ENCODE measurements at places on chromosomes 5 and 9.
A peak's percentile ranks its signal among the peaks of the same experiment; 100 is the strongest.

- DNase-seq: peak; percentile 56
Measured at GRCh38 chr9:109012009-109012875, 1.1 kb downstream of the CTNNAL1 start.

- no peak for DNase-seq
Measured at GRCh38 chr9:107345327-107345726, 62.2 kb downstream of the RAD23B start.

GRCh38 chr5:159027504-159027903 is 72.2 kb downstream of the EBF1 start:
- DNase-seq: no peak

DNA sequence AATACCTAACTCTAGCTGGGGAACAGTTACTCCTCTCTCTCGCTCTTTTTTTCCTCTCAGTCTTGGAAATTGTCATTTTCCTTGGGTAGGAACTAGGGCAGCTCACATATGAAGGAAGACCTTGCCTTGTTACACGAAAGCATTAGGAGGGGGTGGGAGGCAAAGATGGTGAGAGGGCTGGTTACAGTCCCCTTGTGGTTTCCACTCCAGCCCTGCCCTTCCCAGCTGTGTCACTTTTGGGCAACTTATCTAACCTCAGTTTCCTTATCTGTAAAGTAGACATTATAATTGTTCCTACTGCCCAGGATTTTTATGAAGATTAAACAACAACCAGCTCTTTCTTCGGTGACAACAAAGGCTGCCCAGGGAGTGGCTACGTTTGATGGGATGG is 196.2 kb upstream of the CLINT1 start:
- DNase-seq: no peak

GRCh38 chr9:122978601-122979000 is 37.8 kb downstream of the RABGAP1 start:
- DNase-seq: no peak

DNA sequence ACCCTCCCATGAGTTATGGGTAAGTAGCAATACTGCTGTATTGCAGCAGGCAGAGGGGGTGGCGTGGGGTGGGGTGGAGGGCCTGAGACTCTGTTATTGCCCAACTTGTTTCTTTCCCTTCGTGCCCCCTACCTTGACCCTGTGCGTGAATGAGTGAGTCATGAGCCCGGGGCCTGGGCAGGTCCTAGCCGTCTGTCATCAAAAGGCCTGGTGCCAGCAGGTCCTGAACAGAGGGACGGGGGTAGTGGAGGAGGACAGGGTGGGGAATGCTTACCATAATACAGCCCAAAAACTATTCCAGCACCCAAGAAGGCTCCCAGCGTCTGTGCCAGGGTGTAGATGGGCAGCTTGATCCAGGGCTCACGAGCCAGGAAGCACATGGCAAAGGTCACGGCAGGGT is 4.3 kb downstream of the AQP3 start:
- DNase-seq: no peak

DNA sequence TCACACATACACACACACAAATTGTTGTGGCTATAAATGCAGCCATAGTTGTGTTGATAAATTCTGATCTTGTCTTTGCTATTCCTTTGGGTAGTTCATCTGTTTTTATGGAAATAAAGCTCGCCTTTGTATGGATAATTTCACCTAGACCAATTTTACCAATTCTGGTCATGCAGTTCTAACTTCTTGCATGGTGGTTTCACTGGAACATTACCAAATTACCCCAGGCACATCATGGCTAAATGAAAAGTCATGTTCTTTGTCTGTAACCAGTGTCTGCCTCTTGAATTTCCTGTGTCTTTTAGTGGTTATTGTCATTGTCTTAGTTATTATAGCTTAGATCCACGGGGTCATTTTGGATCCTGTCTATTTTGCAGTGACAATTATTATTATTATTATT is 50.3 kb upstream of the TMC1 start:
- no peak for DNase-seq

DNA sequence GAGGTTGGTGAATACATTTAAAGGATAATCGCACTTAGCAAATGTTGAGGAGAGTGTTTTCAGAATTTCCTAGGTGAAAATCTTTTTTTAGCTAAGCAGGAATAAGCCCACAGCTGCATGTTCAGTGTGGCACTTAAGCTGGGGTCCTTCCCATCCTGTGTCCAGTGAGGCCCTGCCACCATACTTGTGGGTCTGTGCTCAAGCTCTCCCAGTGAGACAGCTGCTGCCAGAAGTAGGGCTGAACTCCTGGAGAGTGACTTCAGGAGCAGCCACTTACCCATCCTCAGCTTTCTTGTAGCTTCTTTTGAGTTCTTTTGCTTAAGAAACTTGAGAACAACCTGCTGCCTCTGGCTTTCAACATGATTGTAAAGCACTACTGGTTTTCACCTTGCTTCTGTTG is 110.0 kb upstream of the DHFR start:
- no peak for DNase-seq

DNA sequence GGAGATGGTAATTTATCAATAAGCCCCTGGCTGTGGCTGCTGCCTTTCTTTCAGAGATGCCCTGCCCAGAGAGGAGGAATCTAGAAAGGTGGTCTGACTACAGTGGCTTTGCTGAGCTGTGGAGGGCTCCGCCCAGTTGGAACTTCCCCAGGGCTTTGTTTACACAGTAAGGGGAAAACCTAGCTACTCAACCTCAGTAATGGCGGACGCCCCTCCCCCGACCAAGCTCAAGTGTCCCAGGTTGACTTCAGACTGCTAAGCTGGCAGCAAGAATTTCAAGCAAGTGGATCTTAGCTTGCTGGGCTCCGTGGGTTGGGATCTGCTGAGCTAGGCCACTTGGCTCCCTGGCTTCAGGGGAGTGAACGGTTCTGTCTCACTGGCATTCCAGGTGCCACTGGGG is 865.4 kb upstream of the ACO1 start:
- DNase-seq: no peak

- DNase-seq: no peak
Measured at GRCh38 chr9:111601237-111602018, 2.0 kb upstream of the PTGR1 start.

DNA sequence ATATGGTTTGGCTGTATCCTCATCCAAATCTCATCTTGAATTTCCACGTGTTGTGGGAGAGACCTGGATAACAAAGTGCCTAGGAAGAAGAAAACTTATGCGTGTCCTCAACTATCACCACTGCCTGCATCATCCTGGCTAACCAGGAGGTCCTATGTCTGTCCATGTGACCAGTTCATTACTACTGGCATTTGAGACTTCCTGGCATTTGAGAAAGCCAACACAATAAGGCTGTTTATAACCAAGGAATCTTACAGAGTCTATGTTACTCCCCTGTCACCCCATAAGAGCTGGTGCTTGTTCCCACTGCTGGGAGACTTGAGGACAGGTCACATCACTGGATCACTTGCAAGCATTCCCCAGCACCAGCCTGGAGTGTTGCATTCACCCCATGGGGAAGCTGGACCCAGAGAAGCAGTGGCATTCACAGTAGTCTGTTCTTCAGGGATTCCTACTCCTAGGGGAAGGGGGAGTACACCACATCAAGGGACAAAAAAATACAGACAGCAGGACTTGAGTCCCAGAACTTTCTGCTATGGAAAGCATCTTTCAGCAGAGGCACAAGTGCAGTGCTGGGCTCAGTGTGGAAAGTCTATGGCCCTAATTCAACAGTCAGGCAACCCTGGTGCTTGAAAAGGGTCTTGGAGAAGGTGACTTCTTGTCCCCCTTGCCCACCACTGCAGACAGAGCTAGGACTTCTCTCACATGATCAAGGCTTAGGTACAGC is 717.1 kb downstream of the SEMA5A start:
- no peak for DNase-seq

- DNase-seq: no peak
Measured at GRCh38 chr9:88291856-88292255, 96.4 kb upstream of the SPIN1 start.

DNA sequence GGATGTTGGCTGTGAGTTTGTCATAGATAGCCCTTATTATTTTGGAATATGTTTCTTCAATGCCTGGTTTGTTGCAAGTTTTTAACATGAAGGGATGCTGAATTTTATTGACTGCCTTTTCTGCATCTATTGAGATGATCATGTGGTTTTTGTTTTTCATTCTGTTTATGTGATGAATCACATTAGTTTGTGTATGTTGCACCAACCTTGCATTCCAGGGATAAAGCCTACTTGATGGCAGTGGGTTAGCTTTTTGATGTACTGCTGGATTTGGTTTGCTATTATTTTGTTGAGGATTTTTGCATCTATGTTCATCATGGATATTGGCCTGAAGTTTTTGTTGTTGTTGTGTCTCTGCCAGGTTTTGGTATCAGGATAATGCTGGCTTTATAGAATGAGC is 225.6 kb downstream of the PCSK1 start:
- no peak for DNase-seq

- DNase-seq: no peak
Measured at GRCh38 chr9:138043061-138043410, 165.5 kb downstream of the CACNA1B start.

DNA sequence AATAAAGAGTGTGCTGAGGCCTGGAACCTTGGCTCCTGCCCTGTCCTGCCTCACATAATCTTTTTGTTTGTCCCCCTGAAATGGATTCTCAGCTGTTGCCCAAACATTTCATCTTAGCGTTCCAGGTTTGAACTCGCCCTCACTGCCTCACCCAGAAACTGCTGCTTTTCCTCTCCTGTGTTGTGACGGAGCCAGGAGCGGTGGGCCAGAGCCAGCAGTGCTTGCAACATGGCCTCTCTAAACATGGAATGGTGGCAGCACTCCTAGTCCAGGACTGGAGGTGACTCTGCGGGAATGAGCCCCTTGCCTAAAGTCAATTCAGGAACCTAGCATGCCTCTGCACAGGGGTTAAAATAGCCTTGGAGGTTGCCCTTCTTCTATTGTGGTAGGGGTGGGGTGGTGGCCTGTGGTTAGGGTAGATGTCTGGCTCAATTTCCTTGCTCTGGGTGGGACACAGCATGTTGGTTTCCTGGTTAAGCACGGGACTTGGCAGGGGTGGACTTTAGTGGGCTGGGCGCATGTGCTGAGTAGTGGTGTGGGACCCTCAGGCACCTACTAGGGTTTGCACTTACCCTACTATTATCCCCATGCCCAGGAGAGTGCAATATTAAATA is 101.6 kb downstream of the SLC25A46 start:
- DNase-seq: no peak

DNA sequence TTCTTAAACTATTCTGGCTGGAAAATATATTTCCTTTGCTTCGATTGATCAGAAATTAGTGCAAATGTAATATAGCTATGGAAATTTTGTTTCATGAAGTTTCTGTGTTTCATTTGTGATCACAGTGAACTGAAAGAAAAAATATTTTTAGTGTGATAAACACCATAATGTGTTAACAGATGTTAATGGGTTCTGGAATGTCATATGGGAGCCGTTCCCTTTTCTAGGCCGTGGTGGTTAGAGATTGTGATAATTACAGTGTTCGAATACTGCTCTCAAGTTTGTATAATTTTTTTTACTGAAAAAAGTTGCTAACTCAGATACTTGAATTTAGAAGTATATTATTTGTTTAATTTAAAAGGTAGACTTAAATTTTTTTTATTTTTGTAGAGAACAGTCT is 19.3 kb downstream of the GAPVD1 start:
- DNase-seq: no peak

DNA sequence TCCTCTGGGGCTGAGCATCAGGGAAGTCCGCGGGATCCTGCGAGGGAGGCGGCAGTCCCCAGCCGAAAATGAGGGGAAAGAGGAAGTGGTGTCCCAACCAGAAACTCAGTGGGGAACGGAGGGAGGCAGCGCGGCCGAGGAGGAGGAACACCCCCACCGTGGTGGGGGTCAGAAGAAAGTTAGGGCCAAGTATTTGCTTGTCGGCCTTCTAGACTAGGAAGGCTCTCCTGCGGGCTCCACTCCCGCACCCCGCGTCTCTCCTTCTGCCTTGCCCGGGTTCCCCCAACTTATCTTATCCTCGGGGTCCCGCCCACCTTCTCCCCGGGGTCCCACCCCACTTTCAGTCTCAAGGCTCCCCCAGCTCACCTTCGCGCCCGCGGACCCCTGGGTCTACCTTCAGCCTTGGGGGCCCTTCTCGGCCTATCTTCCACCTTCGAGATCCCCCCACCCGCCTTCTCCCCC is 557 bp upstream of the PHF2 start:
- peak; percentile 54 for DNase-seq

- no peak for DNase-seq
Measured at GRCh38 chr9:93815677-93816076, 139.5 kb downstream of the BARX1 start.

GRCh38 chr5:175811589-175811988 is 59.8 kb upstream of the CPLX2 start:
- DNase-seq: no peak

- DNase-seq: no peak
Measured at GRCh38 chr9:68585034-68585761, 44.5 kb upstream of the TMEM252 start.

DNA sequence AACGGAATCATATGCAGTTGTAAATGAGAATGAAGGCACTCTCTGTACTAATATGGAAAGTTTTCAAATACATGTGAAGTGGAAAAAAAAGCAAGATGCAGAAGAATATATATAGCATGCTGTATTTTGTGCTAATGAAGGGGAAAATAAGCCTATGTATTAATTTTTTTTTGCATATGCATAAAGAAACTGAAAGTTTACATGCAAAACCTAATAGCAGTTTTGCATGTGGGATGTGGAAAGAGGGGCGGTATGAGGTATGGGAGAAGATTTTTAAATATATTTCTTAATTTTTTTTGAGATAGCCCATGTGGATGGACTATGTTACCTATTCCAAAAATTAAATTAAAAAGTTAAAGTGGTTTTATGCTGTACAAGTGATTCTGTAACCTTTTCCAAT is 83.7 kb upstream of the IL12B start:
- no peak for DNase-seq

- DNase-seq: peak; percentile 87
Measured at GRCh38 chr5:73215891-73216610, 43.1 kb downstream of the TMEM174 start.

DNA sequence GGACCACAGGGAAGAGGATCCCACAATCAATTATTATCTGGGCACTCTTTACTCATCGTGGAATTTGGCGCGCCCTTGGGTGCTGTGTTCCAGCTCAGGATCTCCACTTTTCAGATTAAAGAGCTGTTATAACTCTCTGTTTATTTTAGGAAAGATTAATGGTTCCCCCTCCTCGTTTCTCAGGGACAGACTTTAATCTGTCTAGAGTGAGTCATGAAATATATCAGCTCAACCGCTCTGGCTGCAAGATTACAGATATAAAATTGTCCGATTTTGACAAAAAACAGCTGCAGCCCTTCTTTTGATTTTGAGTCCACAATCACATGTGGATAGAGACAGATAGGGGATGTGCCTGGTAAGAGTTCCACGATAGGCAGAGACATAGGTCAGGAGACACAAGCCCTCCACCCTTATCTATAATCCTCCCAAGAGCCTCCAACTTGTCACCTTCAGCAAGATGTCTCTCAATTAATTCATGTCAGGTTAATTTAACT is 77.6 kb upstream of the ANKRD55 start:
- no peak for DNase-seq

- no peak for DNase-seq
Measured at GRCh38 chr5:67681703-67682102, 485.1 kb upstream of the CD180 start.

DNA sequence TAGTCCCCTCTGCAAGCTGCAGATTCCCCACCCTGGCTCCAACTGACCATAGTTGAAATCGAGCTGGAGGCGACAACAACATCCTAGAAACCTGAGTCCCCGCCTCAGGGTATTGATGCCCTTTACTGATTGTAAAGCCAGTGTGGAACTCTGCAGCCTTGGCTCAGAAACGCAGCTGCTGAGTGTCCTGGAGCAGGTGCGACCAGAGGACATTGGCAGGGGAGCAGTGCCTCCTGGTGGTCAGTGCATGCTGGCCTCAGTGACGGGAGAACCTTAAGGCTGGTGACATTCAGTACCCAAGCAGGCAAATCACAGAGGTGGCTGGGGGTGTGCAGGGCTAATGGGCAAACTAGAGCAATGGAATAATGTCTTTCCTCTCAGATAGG is 20.4 kb upstream of the ZNF354B start:
- peak; percentile 62 for DNase-seq

Data from colonic mucosa (tissue), 4 donors.